ENCODE measurements at places on chromosomes 6 and 20.

DNA sequence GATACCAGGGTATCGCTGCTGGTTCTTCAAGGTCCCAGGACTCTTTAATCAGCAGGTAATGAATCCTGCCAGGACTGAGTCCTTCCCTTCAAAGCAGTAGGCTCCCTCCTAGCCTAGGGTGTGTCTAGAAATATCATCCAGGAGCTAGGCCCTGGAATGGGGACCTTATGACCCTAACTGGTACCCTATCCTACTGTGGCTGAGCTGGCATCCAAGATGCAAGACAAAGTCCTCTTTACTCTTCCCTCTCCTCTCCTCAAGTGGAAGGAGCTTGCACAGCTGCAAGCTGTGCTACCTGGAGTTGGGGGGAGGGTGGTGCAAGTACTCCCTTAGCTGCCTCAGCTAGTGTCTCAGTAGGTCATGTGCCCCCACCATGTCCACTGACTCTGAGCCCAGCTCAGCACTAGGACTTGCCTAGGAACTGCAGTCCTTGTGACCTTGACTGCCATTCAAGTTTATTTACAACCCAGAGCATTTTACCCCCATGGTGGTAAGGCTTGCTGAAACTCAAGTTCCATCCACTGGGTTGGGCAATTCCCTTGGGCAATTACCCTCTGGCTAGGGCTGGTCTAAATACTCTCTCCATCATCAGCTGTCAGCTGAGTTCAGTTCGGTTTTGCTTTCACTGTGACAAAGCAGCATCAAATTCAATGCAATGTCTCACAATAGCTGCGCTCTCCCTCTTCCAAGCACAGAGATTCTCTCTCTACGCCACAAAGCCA, 48.4 kb upstream of the TOP1 start:
- DNase-seq: no peak

DNA sequence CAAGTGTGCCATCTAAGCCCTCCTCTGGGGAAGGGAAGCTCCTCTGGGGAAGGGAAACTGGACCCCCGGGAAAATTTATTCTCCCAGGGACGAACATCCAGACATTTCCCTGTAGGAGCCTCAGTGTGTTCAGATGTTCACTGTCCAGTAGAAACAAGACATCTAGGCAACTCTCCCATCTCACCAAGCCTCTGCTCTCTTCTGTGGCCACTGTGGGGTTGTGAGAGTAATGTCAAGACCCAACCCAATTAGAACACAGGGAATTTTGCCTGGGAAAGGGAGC, 3.6 kb upstream of the PTGIS start:
- no peak for DNase-seq

DNA sequence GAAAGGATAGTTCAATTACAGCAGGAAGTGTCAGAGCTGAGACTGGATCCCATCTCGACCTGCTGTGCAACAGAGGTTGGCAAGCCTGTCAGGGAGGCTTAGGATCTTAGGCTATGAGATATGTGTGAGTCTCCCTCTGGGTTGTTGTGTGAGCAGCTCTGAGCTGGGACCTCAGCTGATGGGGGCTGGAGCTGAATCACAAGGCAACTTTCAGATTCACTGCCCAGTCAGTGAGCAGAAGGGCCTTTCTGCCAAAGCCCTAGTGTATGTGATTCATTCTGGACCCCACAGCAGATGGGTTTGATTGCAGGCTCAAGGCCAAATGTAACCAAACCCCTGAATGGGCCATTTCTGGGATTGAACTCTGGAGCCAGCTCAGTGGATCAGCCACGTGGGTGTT, 4.5 kb downstream of the PI3 start:
- no peak for DNase-seq

GRCh38 chr20:1588533-1589460, 31.0 kb downstream of the SIRPB1 start:
- no peak for DNase-seq

DNA sequence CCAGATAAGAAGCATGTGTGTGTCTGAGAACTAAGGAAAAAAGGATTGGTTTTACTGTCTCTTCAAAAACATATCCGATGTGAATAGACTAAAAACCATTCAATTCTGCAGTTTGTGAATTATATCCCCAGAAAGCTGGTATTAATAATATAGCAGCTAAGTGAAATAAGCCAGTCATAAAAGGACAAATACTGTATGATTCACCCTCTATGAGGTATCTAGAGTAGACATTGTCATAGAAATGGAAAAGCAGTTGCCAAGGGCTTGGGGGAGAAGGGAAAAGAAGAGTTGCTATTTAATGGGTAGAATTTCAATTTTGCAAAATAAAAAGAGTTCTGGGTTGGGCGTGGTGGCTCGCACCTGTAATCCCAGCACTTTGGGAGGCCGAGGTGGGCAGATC, 137.5 kb downstream of the ATXN1 start:
- no peak for DNase-seq

- no peak for DNase-seq
Measured at GRCh38 chr6:79782792-79783580, 151.9 kb downstream of the SH3BGRL2 start.

GRCh38 chr6:113591896-113592827, 265.0 kb upstream of the MARCKS start:
- peak; percentile 69 for DNase-seq

DNA sequence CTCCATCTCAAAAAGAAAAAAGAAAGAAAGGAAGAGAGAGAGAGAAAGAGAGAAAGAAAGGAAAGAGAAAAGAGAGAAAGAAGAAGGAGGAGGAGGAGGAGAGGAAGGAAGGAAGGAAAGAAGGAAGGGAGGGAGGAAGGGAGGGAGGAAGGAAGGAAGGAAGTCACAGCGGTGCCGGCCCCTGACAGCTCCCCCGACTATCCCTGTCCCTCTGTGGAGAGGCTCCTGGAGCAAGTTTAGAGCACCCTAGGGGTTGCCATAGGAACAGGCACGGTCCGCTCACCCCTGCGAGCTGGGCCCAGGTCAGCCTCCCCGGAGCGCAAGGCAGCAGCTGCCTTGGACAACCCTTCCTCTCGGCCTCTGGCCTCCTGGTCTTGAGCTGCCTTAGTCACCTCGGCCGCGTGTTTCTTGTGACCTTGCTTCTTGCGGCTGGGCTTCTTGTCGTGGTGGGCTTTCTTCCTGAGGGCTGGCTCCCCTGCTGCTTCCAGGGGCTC, 6.8 kb downstream of the BNIP5 start:
- no peak for DNase-seq

DNA sequence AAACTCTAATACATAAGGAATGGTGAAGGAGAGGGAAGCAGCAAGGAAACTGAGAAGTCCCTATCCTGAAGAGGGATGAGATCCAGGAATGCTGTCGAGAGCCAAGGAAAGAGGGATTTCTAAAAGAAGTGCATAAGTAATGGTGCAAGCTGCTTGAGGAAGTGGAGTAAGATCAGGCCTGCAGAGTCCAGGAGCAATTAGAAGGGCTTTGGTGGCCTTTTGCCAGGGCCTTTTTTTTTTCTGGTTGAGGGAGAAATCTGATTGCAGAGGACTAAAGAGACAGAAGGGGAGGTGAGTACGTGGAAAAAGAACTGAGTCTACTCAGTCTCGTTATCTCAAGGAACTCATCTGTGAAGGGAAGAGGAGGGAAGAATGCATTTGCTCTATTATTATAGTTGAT, 396.2 kb downstream of the UTRN start:
- DNase-seq: no peak

GRCh38 chr20:59718071-59718470, 113.7 kb downstream of the PHACTR3 start:
- no peak for DNase-seq

GRCh38 chr20:38146156-38146555, 18.9 kb downstream of the TGM2 start:
- DNase-seq: no peak

DNA sequence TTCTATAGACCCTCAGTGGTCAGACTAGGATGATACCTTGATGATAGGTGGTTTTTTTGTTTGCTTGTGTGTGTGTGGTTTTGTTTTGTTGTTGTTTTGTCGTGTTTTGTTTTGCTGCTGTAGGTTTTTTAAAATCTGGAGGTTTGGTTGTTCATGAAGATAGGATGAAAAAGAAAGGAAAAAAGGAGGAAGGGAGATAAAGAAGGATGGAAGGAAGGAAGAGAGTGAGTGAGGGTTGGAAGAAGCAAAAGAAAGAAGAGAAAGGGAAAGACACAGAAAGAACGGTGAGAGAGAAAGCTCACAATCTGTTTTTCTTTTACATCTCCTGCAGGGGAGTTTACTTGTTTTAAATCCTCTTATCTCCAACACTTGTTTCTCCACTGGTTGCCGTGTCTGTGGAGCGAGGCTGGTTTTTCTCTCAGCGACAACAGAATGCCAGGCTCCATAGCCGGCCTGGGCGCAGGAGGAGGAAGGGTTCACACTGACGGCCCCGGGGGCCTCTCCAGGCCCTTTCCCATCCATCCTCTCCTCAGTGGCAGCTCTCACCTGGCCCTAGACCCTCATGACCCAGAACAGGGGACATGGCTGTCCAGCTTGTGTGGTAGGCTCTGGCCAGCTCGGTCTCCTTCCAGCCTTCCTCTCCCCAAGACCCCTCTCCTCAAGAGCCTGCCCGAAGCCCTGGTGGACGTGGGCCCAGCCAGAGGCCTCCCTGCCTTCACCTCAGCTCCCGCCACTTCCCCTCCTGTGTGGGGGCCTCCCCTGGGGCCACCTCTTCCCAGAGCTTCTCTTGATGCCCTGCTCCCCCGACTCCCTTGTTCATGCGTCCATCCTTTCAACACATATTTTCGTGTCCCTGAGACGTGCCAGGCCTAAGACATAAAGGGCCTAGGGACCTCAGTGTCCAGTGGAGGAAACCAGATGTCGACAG, 168.4 kb downstream of the VEGFA start:
- no peak for DNase-seq

GRCh38 chr20:13094976-13095375, 86.2 kb downstream of the SPTLC3 start:
- no peak for DNase-seq

DNA sequence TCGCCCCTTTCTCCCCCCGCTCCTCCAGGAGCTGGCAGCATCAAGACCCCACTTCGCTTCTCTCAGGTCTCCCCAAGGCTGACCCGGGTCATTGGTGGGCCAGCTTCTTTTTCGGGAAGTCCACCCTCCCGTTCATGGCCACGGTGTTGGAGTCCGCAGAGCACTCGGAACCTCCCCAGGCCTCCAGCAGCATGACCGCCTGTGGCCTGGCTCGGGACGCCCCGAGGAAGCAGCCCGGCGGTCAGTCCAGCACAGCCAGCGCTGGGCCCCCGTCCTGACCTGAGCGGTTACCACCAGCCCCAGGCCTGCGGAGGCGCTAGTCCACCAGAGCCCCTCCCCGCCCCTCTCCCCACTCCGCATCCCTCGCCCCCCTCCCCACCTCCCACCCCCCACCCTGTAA, 1.0 kb downstream of the PPDPF start:
- no peak for DNase-seq

GRCh38 chr6:134502614-134503549, 185.0 kb upstream of the SGK1 start:
- DNase-seq: no peak

GRCh38 chr6:122372647-122373046, 26.8 kb upstream of the HSF2 start:
- DNase-seq: no peak

All from glomerular endothelial cell (primary cell).